ENCODE measurements at places on chromosomes 6 and 20.

DNA sequence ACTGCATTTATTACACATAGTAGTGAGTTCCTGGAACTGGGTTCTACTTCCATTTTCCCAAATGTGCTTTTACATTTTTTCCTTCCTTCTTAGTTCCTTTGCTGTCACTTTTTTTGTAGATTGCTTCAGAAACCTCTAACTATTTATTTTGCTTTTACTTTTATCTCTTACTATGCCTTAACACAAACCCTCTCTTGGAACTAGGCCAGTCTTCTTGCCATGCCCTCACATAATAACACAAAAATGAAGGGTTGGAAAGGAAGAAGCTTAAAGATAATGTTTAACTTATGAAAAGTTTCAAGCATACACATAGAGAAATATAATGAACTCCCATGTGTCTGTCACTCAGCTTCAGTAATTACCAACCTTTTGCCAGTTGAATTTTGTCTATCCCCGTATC, 27.1 kb downstream of the TOP1 start:
- no peak for DNase-seq

GRCh38 chr6:47680051-47680450, 18.3 kb upstream of the ADGRF4 start:
- no peak for DNase-seq

GRCh38 chr6:1111361-1111760, 200.5 kb upstream of the FOXQ1 start:
- no peak for DNase-seq

- peak; percentile 96 for DNase-seq
Observed at GRCh38 chr20:1118336-1119127, at the start of gene PSMF1. TSS of gene PSMF1 (plus strand) at chr20:1118602. CDS start at chr20:1118774, 172 bp downstream.

DNA sequence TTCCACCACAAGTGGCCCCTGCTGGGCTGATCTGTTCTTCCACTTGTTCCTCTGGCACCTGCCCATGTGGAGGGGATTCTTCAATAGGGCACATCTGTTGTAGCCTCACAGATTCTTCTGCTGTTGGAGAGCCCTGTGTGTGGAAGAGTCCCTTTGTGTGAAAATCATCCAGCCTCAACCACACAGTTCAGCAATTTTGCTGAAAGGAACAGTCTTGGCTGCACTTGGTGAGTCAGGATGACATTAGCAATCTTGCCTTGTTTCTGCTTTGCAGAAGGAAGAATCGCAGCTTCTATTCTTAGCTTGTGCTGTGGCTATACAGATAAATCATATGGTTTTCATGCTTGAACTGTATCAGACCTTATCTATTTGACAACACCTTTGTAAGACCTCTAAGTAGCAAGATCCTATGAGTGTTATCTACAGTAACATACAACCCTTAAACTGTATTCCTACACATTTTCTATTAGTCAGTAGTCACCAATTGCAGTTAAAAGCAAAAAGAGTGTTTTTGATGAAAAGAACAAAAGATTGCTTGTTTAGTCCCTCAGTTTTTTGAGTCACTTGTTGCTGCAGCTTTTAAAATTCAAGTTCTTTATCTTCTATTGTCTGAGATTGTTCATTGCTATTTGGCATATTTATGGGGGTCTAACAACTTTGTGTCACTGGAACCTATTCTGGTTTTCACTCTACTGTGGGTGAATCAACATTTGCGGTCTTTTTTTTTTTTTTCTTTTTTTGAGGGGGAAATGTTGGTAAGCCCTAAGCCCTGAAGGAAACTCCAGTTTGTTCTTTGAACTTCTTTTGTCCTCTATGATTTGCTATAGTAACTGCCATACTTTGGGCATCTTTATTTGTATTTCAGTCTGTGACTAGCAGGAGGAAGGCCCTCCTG, 231.6 kb downstream of the TFAP2B start:
- DNase-seq: no peak

DNA sequence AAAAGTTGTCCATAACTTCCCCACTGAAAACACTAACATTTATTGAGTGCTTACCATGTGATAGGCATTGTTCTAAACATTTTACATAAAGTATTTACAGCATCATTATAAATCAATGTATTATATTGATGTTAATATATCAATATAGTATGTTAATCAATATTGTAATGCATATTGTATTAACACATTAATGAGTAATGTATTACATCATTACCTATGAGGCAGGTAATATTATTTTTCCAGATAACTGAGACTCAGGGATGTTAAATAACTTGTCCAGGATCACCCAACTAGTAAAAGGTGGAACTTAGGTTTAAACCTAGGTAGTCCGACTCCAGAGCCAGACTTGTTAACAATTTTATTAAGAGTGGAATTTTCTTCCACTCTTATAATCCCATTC, 12.2 kb upstream of the TREM2 start:
- DNase-seq: no peak
